Stimulated activated CD4-positive, alpha-beta T cell treated with anti-CD3 and anti-CD28 coated beads, TNF-alpha, amount 100 ng/mL, for 48 hours (primary cell): ENCODE measurements at places on chromosomes 3 and 15.

DNA sequence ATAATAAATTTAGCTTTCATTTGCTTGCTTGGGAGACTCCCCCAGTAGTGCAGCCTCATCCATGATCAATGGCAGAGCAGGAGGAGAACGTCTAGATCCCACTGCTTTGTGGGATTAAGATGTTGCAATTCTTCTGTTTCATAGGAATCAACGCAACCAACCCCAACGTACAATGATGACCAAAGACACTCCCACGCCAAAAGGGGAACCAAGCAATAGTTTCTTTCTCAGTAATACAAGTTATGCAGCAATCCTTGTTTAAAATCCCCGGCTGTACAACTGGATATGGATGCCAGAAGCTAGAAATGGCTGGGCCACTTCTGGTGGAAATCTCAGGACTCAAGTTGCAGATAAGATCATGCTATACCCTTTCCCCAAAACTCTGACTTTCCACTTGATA, 411.2 kb downstream of the VPS13C start:
- no peak for DNase-seq

DNA sequence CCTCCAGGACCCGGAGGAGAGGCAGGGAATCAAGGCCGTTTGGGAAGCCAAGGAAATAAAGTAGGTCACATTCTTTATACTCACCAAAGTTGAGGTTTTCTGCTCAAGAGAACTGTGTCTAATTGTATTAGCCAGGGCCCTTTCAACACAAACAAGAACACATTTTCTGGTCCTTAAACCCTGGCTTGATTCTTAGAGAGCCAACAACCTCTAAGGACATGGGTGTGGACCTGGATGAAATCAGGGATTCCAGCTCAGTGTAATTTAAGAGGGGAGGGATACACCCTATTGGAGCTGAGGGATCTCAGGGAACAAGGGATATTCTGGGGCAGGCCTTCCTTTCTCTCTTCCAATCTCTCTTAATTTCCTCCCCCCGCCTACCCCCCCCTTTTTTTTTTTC, 104.8 kb downstream of the COL6A6 start:
- DNase-seq, result no peak

DNA sequence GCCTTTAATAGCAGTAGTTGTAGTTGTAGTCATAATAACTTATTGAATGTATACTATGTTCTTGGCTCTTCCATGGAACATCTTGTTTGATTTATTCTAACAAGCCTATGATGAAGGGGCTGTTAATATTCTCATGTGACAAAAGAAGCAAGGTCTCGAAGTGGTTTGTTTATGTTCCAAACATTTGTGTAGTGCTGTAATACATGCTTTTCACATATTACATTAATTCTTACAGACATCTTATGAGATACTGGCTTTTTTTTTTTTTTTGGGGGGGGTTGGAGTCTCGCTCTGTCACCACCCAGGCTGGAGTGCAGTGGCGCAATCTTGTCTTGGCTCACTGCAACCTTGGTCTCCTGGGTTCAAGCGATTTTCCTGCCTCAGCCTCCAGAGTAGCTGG, 252.3 kb downstream of the PTPRG start:
- DNase-seq, result no peak

GRCh38 chr3:113157408-113158030, 53.8 kb upstream of the BOC start:
- DNase-seq, result no peak

DNA sequence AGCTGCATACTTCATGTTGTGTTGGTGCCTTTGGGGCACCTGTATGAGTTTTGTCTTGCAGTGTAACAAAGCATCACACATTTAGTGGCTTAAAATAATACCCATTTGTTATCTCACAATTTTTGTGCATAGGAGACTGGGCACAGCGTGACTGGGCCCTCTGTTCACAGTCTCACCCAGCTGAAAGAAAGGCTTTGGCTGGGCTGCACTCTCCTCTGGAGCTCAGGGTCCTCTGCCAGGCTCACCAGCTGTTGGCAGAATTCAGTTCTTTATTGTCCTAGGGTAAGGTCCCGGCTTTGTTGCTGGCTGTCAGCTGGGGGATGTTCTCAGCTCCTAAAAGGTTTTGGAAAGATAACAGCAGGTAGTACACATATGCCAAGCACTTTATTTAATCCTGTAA, 263.3 kb downstream of the CLSTN2 start:
- DNase-seq, result no peak

- no peak for DNase-seq
Measured at GRCh38 chr3:76900596-76900995, 139.3 kb upstream of the ROBO2 start.
